ENCODE measurements at places on chromosomes 12 and 14.

DNA sequence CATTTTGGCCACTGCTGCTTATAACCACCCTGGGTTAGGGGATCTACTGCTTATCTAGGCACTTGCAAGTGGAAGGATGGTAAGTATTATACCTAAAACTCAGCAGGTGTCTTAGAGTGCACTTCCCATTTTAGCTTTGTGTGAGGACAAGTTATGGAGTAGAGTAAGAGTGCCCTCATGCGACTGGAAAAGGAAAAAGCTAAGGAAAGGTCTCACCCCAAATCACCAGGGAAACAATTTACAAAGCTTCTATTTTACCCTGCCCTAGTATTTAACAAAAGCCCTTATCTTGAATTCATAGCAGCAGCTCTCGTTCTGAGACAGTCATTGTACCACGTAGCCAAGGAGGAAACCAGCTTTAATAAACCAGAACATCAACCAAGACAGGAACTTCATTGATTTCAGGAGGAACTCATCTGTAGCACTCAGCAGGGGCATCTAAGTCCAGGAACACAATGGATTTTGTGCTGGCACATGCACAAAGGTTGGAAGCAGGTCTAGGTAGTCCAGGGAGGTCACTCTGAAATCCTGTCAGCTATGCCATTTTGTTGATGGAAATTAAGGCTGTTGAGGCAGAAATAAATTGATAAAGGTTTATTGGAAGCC, 2.9 kb downstream of the RDH12 start:
- DNase-seq = no peak

- no peak for DNase-seq
Measured at GRCh38 chr12:116609319-116610114, 50.3 kb downstream of the MAP1LC3B2 start.

- no peak for DNase-seq
Measured at GRCh38 chr12:79766705-79767464, 76.1 kb upstream of the PAWR start.

- no peak for DNase-seq
Measured at GRCh38 chr14:68718023-68718990, 74.6 kb downstream of the ZFP36L1 start.

- DNase-seq = no peak
Measured at GRCh38 chr14:26261368-26262122, 336.3 kb downstream of the NOVA1 start.

DNA sequence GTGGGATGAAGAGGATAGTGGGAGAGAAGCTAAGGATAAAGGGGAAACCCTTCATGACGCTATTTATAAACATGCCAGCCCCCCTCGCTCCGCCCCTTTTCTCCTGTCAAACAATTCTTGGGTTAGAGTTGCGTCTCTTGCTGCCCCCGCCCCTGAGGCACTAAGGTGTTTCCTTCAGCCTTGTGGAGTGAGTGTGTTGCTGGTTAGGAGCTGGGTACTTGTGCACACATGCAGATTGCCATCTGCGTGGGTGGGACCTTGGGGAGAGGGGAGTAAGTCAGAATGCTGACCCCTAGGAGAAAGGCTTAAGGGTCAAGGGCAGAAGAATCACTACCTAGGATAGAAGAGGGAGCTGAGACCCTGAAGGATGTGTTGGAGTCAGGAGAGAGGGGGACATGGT, 5.4 kb downstream of the FOXJ2 start:
- DNase-seq = no peak

DNA sequence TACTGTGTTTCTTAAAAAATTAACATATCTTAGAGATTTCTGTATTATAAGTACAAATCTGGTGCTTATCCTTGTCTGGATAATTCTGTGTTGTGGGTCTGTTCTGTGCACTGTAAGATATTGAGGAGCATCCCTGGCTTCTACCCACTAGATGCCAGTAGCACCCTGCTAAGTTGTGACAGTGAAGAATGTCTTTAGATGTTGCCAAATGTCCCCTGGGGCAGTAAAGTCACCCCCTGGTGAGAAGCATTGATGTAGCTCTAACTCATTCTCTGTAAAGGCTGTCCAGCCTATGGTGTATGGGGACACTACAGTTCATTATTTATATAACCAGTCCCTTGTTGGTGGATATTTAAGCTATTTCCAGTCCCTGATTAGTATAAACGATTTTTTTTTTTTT, 31.4 kb downstream of the MAP1LC3B2 start:
- DNase-seq = no peak

- no peak for DNase-seq
Measured at GRCh38 chr12:89250213-89250612, 102.1 kb downstream of the DUSP6 start.

GRCh38 chr12:14410841-14411569, 45.5 kb downstream of the ATF7IP start:
- no peak for DNase-seq

DNA sequence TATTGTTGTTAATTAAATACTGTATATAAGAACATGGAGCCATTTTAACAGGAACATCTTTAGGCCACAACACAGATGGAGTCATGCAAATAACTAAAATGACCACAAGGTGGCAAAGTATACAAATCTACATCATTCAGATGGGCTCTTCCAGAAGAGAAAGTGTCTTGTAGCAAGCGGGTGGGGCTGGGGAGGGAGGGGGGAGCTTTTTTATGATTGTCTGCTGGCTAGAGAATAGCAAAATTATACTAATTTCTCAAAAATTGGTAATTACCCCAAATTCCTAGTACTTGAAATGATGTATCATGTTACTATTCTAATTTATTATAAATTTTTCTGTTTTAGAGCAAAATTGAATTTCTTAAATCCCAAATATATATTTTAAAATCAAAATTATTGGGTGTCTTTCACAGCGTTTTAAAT, 378.7 kb downstream of the PRKD1 start:
- no peak for DNase-seq

- DNase-seq = no peak
Measured at GRCh38 chr12:112169161-112169872, 44.0 kb downstream of the TRAFD1 start.

- DNase-seq = no peak
Measured at GRCh38 chr14:104515059-104515810, 64.3 kb upstream of the C14orf180 start.

GRCh38 chr14:20798318-20798717, 4.3 kb downstream of the RNASE1 start:
- DNase-seq = no peak

DNA sequence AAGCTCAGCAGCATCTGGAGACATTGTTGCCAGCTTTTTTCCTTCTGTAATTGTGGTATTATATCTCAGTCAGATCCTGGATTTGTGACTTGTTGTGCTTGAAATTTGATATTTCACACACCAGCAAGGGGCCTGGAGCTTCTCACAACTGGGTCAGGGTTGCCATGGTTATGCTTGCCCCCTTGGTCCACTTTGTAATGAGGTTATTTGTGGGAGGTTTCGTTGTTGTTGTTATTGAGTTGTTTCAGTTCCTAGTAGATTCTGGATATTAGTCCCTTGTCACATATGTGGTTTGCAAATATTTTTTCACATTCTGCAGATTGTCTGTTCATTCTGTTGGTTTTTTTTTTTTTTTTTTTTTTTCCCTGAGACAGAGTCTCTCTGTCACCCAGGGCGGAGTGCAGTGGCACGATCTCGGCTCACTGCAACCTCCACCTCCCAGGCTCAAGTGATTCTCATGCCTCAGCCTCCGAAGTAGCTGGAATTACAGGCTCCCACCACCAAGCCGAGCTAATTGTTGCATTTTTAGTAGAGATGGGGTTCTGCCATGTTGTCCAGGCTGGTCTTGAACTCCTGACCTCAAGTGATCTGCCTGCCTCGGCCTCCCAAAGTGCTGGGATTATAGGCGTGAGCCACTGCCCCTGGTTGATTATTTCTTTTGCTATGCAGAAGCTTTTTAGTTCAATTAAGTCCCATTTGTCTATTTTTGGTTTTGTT, 80.6 kb upstream of the ETV6 start:
- DNase-seq = no peak

DNA sequence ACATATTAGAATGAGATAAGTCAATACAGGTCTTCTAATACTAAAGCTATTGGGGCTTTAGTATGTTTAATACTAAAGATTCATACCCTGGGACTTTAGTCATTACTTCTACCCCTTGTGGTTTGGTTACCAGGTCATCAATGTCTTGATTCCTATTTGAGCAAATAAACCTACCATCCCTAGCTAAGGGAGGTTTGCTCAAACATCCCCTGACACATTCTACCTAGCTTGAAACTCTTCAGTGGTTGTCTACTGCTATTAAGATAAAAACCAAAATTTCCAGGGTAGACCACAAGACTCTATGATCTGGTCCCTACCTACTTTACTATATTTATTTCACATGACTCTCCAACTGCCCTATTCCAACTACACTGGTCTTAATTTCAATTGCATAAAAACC, 7.3 kb upstream of the C2CD5 start:
- DNase-seq = no peak

DNA sequence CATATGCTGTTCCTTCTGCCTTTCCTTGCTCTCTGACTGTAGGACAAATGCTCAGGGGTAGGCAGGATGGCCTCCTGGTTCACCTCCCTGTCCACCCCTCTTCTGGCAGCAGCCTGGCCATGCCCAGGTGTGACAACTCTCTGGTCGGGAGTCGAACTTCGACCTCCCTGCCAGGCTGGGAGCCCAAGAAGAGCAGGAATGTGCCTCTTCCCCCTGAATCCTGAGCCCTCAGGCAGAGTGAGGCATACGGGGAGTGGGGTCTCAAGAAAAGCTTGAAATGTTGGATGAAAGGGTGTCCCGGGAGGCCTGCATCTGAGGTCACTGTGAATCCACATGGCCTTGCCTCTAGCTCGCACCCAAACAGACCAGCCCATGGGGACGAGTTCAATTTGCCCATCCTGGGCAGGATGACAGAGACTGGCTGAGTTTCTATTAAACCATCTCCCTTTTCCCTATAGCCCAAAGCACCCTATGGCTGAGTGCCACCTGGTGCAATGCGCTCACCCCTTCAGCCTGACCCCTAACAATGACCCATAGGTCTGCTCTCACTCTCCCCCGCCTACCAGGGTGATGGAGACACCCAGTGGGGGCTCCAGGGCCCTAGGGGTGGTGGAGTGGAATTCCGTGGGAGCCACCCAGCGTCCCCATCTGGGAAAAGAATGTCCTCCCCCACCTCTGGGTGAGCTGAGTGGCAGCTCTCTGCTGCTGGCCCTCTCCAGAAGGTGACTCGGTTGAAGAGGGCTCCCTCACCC, 52.9 kb upstream of the DIO3 start:
- no peak for DNase-seq

DNA sequence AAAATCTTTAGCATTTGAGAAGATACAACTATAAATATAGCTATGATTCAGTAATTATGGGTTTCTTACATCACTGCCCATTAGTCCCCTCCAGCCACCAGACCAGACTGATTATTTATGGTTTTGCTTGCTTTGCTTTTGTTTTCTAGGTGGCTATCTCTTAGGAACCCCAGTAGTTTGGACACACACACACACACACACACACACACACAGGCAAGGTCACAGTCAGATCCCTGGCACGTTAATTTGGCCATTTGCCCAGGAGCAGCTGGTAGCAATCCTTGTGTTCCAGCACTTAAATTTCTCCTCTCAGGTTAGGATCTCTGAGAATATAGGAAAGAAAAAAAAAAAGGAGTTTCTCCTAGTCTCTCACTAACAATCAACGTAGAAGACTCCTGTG, 90.2 kb upstream of the RESF1 start:
- DNase-seq = no peak

DNA sequence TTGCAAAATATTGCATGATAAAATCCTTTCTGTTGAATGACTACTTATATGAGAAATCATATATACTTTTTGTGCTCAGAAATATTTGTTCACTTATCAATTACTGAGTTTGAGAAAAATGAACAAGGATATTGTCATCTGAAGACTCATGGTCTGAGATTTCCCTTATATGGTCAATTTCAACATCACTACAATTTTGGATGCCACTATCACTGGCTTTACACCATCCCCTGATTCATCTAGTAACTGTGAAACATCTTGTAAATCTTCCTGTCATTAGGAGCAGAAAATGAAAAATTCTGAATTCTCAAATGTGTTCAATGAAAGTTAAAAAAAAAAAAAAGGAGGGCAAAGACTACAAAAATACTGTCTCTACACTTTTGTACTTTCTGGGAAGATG, 21.8 kb upstream of the GXYLT1 start:
- DNase-seq = no peak

GRCh38 chr14:104749111-104749649, 3.8 kb upstream of the SIVA1 start:
- DNase-seq = no peak

DNA sequence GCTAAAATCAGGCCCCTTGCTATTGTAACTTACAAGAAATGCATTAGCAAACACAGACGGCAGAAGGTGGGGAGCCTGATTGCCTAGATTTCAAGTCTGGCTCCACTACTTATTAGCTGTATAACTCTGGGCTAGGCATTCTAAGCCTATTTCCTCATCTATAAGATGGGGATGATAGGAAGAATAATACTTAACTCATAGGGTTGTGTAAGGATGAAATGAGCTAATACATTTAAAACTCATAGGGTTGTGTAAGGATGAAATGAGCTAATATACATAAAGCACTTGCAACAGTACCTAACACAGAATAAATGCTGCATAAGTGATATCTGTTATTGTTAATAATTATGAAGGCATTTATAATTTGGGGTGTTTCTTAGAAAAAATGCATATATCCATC, 60.1 kb upstream of the DIO2 start:
- no peak for DNase-seq

- no peak for DNase-seq
Measured at GRCh38 chr12:1297206-1297605, 297.2 kb downstream of the FBXL14 start.

GRCh38 chr12:104109446-104110271, 28.4 kb downstream of the NFYB start:
- no peak for DNase-seq

GRCh38 chr12:83074358-83074894, 387.7 kb downstream of the TMTC2 start:
- DNase-seq = no peak

GRCh38 chr12:118025168-118025567, 8.7 kb downstream of the RFC5 start:
- no peak for DNase-seq

DNA sequence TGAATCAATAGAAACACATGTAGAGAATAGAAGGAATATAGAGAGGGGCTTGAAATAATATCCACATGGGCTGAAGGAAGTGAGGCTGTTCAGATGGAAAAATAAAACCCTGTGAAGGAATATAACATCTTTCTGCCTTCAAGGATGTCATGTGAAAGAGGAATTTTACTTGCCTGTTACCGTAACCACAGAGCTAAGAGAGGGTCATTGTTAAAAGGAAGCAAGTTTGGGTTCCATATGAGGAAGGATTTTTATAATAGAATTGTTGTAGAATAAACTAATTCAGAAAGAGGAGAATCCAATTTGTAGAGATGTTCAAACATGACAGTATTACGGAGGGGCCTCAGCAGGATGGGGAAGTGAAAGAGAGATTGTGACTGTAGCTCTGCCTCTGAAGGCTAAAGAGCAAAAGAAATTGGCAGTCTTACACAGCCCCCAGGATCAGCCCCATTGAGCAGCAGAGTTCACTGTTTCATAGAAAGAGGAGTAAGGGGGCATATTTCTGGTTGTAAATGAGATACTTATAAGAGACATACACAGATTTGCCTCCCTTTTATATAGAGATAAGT, 41.8 kb upstream of the PTPRR start:
- no peak for DNase-seq
